Karpas-422 (cell line): ENCODE measurements at places on chromosomes 2 and 18. TPM values are rescaled to one million over a fixed set of nuclear protein-coding genes. Genes with fewer than 3 reads are reported as not detected.

The MALL gene
- total RNA-seq = not detected in 2 replicates

The UGT1A5 gene
- not detected in 2 replicates for total RNA-seq

The RTKN gene
- 28.1 and 31.5 TPM in 2 replicates for total RNA-seq

The ADAM23 gene
- total RNA-seq = not detected in 2 replicates

The CD226 gene
- 5.1 and 6.4 TPM in 2 replicates for total RNA-seq

The WDR54 gene
- 130 and 239 TPM in 2 replicates for total RNA-seq

The MYO3B gene
- 4.4 and 5.0 TPM in 2 replicates for total RNA-seq

The ATP5F1A gene
- total RNA-seq = 417 and 563 TPM in 2 replicates

The KCNIP3 gene
- 0.18 TPM in 1 of 2 replicates, not detected in the other for total RNA-seq

The MYL1 gene
- total RNA-seq = not detected in 2 replicates

The PKP4 gene
- total RNA-seq = not detected in 2 replicates

The SIX3 gene
- not detected in 2 replicates for total RNA-seq

The LMAN2L gene
- total RNA-seq = 6.3 and 23.5 TPM in 2 replicates

The MDH1B gene
- 1.7 and 2.8 TPM in 2 replicates for total RNA-seq

The ADD2 gene
- total RNA-seq = not detected in 2 replicates

The SP140 gene
- 24.2 and 25.8 TPM in 2 replicates for total RNA-seq

The FOXD4L1 gene
- 0.60 and 0.72 TPM in 2 replicates for total RNA-seq

The BZW1 gene
- 202 and 260 TPM in 2 replicates for total RNA-seq

The SLC16A14 gene
- 0.15 and 0.29 TPM in 2 replicates for total RNA-seq

The GPR45 gene
- total RNA-seq = not detected in 2 replicates

The VPS54 gene
- total RNA-seq = 23.7 and 33.8 TPM in 2 replicates

The ASB18 gene
- not detected in 2 replicates for total RNA-seq

The CREG2 gene
- not detected in 2 replicates for total RNA-seq

The TMEFF2 gene
- total RNA-seq = not detected in 2 replicates

The CTIF gene
- 0.47 and 0.60 TPM in 2 replicates for total RNA-seq

The CYS1 gene
- 0.54 TPM in 1 of 2 replicates, not detected in the other for total RNA-seq

The CERKL gene
- 15.4 and 24.4 TPM in 2 replicates for total RNA-seq

The HRH4 gene
- 0.15 TPM in 1 of 2 replicates, not detected in the other for total RNA-seq

The CCDC141 gene
- 0.30 TPM in 1 of 2 replicates, not detected in the other for total RNA-seq

The SLC11A1 gene
- total RNA-seq = 1.9 TPM in 1 of 2 replicates, not detected in the other

The FOSL2 gene
- total RNA-seq = 0.30 and 0.61 TPM in 2 replicates

The AMER3 gene
- total RNA-seq = not detected in 2 replicates
